ENCODE measurements at places on chromosomes 3 and 15.

- no peak for DNase-seq
These were observed 192.6 kb downstream of the TCF12 start for GRCh38 chr15:57111002-57111401.

DNA sequence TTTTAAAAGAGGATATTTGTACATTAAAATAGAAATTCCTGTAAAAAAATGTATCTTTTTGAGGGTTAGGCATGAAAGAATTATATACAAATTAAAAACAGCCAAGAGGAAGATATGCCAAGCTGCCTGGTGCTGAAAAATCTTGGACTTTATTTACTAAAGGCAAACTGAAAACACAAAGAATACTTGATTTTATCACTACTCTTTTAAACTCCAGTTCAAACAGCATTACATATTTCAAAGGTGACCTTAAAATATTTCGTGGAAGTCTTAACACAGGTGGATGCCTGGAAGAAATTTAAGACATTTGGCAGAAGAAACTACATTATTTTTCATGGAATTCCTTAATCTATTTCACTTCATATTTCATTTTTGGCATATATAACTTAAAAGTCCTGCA is 101.1 kb upstream of the SLC2A2 start:
- DNase-seq: no peak

DNA sequence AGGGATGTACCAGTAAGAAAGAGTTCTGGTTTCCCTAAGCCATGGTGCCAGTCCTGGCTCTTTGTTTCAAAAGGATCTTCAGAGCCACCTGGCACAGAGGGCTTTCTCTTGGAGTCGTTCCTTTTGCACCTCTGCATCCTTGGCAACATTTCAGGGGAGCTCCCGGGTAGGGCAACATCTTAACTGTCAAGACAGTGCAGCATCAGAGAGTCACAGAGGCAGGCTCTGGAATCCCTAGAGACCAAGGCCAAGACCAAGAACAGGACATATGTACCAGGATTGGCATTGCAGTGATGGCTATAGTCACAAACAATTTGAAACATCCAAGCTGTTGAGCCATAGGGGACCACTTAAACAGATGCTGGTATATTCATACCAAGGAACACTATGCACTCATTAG is 129.4 kb upstream of the ADPGK start:
- DNase-seq: no peak

DNA sequence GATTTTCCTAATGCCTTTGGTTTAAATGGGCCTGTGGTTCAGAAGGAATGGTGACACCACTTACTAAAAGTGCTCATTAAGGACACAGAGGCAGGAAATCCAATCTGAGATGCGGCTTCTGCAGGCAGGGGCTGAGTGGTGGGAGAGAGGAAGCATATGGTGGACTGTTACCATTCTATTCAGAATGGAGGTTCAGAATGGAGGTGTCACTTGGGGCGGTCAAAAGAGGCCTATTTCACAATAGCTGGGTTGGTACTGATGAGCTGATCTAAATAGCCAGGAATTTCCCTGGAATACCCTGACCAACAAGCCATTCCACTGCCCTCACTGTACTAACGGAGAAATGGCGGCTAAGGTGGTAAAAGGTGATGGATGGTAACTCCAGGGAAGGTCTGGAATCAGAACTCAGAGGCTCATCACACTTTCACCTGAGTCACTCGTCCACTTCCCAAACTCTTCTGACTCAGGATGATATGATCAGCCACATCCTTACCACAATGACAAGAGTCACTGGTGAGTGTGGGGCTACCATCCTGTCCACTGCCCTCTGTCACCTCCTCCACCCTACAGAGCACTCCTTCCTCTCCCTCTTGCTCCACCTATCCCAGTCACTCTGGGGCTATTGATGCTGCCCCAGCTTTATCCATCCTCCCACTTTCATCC is 15.7 kb downstream of the RFT1 start:
- no peak for DNase-seq

- DNase-seq: no peak
These were observed 139.5 kb downstream of the TJP1 start for GRCh38 chr15:29682781-29683180.

DNA sequence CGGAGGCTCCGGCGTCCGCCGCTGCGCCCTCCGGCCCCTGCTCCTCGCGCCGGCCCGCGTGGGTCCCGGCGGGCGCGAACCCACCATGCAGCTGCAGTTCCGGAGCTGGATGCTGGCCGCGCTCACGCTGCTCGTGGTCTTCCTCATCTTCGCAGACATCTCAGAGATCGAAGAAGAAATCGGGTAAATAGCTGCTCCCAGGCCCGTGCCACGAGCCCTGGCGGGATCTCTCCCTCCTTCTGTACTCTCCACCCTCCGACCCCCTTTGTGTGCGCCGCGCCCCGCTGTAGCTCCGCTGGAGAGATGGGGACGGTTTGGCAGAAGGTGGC is 263 bp downstream of the ST8SIA2 start:
- DNase-seq: no peak

DNA sequence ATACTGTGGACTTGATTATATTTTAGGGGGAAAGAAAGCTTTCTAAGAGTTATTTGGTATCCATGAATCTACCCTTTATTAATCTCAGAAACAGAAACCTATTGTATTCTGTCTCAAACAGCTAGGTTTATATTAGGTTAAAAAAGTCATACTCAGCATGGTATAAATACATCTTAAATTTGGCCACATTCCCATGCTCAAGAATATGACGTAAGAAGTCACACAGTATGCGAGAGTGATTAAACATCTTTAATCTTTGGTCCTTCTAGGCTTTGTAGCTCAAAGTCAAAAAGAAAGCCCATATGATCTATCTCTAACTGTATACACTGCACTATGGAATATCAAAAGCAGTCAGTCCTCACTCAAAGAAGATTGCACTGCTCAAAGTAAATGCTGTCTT is 131.4 kb downstream of the EPHA3 start:
- DNase-seq: no peak

- DNase-seq: no peak
These were observed 10.1 kb upstream of the CHCHD6 start for GRCh38 chr3:126693921-126694320.

DNA sequence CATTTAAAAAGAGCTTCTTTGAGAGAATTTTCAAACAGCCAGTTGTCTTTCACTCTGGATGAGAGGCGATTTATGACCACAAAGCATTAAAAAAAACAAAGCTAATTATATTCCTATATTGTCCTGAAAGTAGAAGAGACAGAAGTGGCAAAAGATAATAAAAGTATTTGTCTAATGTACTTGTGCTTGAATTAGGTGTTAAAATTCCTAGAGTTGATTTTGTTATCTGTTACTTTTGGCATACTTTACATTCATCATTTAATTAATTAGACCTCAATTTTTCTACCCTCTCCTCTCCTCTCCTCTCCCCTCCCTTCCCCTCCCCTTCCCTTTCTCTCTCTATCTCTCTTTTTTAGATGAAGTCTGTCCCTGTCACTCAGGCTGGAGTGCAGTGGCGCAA is 635.1 kb upstream of the ZNF385D start:
- DNase-seq: no peak

DNA sequence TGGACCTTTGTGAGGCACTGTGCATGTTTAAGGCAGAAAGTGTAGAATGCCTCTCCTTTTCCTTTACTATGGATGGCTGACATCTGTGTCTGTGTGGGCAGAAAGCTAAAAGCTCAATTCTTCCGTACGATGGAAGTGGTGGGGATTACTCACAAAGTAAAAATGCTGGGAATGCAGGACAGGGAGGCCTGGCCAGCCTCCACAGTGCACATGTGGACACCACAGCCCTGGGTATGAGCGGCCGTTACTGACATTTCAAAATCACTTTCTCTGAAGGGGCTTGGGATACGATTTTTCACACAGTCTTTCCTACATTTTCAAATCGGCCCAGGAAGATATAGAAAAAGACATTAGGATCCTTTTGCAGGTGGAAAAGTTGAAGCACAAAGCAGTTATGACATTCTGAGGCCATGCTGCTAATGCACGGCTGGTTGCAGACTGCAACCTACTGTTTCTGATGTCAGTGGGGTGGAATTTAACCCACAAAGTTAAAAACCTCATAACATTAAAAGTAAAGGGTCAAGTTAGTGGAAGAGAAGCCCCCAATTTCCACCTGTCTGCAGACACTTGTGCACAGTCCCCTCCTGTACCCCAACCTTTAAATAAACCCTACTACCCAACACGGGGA is 27.9 kb downstream of the EHD4 start:
- DNase-seq: no peak

Measured in activated T-cell treated with anti-CD3 and anti-CD28 coated beads, Interleukin-2, amount 50 U/mL, for 24 hours (primary cell).